ENCODE measurements at places on chromosomes 1 and 21. TPM values are rescaled to one million over a fixed set of nuclear protein-coding genes. Genes with fewer than 3 reads are reported as not detected.

The CASQ1 gene
- 0.08 TPM for polyA plus RNA-seq

The CTTNBP2NL gene
- 10.1 TPM for polyA plus RNA-seq

The AMPD1 gene
- polyA plus RNA-seq = not detected

The GBP2 gene
- polyA plus RNA-seq = 70.4 TPM

The EXTL1 gene
- 0.08 TPM for polyA plus RNA-seq

The C2CD4D gene
- 0.19 TPM for polyA plus RNA-seq

The PPFIA4 gene
- 0.64 TPM for polyA plus RNA-seq

The CFHR5 gene
- polyA plus RNA-seq = not detected

The OXCT2 gene
- polyA plus RNA-seq = 0.43 TPM

The NR1I3 gene
- polyA plus RNA-seq = not detected

The GBP4 gene
- 20.6 TPM for polyA plus RNA-seq

The EPRS1 gene
- polyA plus RNA-seq = 42.6 TPM

The SHC1 gene
- polyA plus RNA-seq = 76.5 TPM

The CELA3B gene
- polyA plus RNA-seq = 0.18 TPM

The CRYBG2 gene
- 7.7 TPM for polyA plus RNA-seq

The ADORA3 gene
- polyA plus RNA-seq = 10.3 TPM

The SPATA6 gene
- 4.1 TPM for polyA plus RNA-seq

The IFT25 gene
- polyA plus RNA-seq = 35.3 TPM

The NUF2 gene
- 3.0 TPM for polyA plus RNA-seq

The EPHA10 gene
- 0.20 TPM for polyA plus RNA-seq

The TRIM58 gene
- polyA plus RNA-seq = 0.71 TPM

The OR2L8 gene
- polyA plus RNA-seq = not detected

The DHRS3 gene
- 79.8 TPM for polyA plus RNA-seq

The ITLN2 gene
- 9.0 TPM for polyA plus RNA-seq

The TBX19 gene
- 1.4 TPM for polyA plus RNA-seq

The FMO4 gene
- polyA plus RNA-seq = 2.2 TPM

The TMEM269 gene
- 0.03 TPM for polyA plus RNA-seq

All from lung (tissue), 17 donors.